IPS DF 6.9 (cell line): ENCODE measurements at places on chromosomes 7 and 10.
A peak's percentile ranks its signal among the peaks of the same experiment; 100 is the strongest.

DNA sequence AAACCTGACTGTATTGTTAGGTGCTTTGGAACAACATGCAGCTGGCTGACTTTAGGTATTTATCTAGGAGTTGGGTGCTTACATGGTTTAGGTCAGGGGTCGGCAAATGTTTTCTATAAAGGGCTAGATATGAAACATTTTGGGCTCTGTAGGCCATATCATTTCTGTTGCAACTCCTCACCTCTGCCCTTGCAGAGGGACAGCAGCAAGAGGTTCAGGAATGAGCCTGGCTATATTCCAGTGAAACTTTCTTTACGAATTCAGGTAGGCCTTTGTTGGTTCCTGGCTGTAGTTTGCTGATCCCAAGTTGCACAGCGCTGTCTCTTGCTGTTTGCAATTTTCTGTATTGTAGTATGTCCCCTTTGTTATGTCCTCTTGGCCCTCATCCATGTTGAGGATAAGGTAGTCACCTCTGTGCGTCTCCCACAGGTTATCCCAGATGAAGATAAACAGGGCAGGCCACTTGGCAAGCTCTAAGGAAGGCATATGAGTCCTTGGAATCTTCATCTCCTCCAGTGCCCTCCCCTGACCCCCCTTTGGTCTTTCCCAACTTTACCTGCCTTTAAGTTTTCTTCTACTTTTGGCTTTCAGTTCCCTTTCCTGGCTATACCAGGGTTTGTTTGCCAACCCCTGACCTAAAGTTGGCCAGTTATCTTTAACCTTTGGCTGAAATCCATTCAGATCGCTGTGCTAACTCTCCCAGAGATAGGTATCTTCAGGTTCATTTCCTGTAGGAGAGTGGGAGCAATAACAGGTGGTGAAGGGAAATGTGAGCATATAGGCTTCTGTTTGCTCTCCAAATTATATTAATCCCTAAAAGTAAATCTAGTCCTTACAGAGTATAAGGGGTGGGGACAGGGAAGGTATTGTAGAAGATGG lies 36.1 kb downstream of the SGPL1 start:
- H3K4me3 ChIP-seq, result no peak overlapping the region
- no peak overlapping the region for H3K27ac ChIP-seq
- H3K27me3 ChIP-seq, result no peaks in the 10 kb centered on the region
- H3K4me1 ChIP-seq, result no peaks in the 10 kb centered on the region
- DNase-seq, result no peak

- no peak overlapping the region for H3K27ac ChIP-seq
- H3K36me3 ChIP-seq, result no peaks in the 10 kb centered on the region
- H3K4me3 ChIP-seq, result no peak overlapping the region
- H3K27me3 ChIP-seq, result no peaks in the 10 kb centered on the region
- 0 out of 2 replicates have a peak, but pooled peaks cover 1% of the 10 kb centered on the region for H3K4me1 ChIP-seq
Observed at GRCh38 chr10:48496831-48497779, 107.8 kb downstream of the ARHGAP22 start.

DNA sequence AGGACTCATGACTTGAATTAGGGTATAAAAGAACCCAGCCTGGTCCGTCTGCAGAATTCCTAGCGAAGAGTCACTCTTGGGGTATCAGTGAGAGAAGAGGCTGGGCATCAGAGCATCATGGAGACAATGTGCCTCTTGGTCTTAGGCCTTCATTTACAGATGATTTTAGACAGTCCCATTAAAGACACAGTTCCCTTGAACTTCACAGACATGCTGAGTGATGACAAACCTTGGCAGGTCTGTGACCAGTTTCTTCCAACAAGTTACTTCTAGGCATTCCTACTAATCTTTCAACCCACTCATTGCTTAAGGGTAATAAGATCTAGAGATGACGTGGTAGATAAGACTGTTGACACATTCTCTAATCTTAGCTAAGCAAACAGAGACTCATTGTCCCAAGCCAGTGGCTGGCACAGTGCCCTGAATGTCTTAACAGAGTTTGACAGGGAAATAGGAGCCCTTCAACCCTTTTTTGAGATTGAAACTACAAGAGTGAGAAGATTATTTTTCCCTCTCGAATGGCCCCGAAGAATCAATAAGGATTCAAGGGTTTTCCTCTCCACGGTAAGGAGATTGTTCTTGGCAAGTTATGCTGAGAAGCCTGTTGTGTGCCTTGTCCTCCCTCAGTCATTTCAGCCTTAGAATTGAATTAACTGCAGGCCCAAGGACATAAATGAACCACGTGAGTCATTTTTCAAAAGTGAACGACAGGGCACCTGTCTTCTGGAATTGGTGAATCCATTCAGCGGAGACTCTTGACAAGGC lies 281.1 kb downstream of the CCDC3 start:
- peaks cover 2% of the 10 kb centered on the region; the same call in 1 of the 2 replicates for H3K4me1 ChIP-seq
- no peak for DNase-seq
- no peak overlapping the region for H3K4me3 ChIP-seq

- no peak overlapping the region for H3K4me3 ChIP-seq
- no peaks in the 10 kb centered on the region for H3K27me3 ChIP-seq
- no peaks in the 10 kb centered on the region for H3K4me1 ChIP-seq
- no peak overlapping the region for H3K27ac ChIP-seq
Observed at GRCh38 chr7:134721171-134721570, 58.3 kb upstream of the CALD1 start.

DNA sequence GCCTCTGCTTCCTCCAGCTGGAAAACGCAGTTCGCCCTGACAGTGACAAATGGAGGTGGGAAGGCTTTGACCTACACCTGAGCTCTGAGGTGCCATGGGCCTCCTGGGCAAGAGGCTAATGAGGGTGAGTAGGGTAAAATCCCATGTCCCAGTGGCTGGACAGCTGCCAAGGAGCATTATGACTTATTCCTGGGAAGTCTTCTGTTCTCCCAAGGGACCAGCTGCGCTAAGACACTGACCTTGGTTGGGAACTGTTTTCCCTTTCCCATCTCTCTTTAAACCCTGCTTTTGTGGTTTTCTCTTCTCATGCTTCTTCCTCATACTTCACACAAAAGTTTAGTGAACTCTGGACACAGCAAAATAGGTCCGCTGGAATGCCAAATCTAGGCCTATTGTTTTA lies 72.6 kb downstream of the COPG2 start:
- no peaks in the 10 kb centered on the region for H3K36me3 ChIP-seq
- no peak overlapping the region for H3K27ac ChIP-seq

DNA sequence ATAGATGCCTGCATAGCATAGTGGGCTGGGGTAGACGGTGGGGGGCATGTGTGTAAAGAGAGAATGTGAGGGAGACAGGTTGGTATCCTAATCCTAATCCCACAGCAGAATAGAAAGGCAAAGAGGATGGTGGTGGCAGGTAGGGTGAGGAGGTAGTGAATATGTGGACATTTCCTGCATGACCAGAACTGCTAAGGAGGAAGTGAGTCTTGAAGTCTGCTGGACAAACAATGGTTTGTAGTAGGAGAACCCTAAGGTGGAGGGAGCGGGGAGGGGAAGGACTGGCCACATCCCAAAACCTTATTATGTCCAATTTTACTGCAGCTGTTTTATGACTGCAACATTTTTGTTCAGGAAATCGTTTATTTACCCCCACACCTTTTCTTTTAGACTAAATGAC lies 279.7 kb downstream of the AUTS2 start:
- no peak overlapping the region for H3K27ac ChIP-seq
- no peaks in the 10 kb centered on the region for H3K27me3 ChIP-seq
- no peak overlapping the region for H3K4me3 ChIP-seq
- no peak for DNase-seq
- H3K36me3 ChIP-seq, result no peaks in the 10 kb centered on the region

GRCh38 chr10:14024329-14025202 lies 306.2 kb downstream of the FRMD4A start:
- H3K36me3 ChIP-seq, result no peaks in the 10 kb centered on the region
- H3K4me3 ChIP-seq, result no peak overlapping the region
- no peak overlapping the region for H3K27ac ChIP-seq

DNA sequence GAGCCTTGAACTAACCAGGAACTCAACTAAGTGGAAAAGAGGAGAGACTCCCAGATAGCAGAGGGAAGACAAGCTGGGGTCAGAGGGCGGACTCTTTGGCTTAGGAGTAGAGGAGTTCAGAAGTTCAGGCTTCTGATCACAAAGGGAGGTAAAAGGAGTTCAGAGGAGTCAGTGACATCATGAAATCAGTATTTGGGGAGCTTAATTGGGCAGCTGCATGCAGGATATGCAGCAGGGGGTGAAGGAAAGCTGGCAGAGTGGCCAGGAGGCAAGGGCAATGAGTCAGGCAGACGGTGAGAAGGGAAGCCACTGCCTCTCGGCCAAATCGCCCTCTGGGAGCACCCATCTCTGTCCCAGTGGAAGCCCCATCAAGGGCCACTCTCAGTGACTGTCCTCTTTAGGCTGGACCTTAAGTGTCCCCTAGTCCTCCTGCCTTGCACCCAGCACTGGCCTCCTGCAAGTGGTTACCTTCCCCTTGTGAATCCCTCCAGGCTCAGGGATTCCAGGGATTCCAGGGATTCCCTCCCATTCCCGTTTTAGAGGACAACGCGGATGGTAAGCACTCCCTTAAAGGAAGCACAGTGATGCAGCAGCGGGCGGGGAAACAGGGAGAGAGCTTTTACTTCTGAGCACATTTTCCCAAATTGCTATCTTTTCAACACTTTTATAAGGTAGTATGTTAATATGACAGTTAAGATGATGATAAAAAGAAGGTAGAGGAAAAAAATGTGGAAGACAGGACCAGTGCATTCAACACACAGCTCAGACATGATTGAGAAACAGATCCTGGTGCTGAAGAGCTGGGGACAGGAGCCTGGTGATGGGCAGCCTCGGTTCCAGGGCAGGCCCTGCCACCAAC lies 72.6 kb downstream of the KCNMA1 start:
- no peak overlapping the region for H3K4me3 ChIP-seq
- peak; percentile 72 for DNase-seq
- H3K4me1 ChIP-seq, result peaks cover 9% of the 10 kb centered on the region

GRCh38 chr10:72587568-72587967 lies 38.3 kb downstream of the MICU1 start:
- no peak overlapping the region for H3K4me3 ChIP-seq
- DNase-seq, result no peak
- no peak overlapping the region for H3K27ac ChIP-seq
- H3K27me3 ChIP-seq, result no peaks in the 10 kb centered on the region

- H3K4me3 ChIP-seq, result no peak overlapping the region
- H3K27me3 ChIP-seq, result no peaks in the 10 kb centered on the region
Observed at GRCh38 chr7:94177441-94177840, 173.3 kb upstream of the BET1 start.

DNA sequence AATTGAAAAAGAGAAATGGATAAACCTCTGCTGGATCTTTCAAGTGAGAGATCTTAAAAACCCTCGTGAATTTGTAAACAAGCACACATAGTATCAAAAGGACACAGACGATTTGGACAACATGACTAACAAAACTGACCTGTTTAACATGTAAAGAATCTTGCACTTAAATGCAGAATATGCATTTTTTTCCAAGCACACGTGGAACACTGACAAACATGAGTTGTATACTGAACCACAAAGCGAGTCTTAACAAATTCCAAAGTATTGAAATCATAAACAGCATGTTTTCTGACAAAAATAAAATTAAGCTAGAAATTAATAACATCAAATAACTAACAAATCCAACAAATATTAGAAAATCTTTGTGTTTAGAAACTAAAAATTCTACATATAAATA lies 65.0 kb upstream of the ZNF746 start:
- H3K27me3 ChIP-seq, result no peaks in the 10 kb centered on the region
- DNase-seq, result no peak
- no peak overlapping the region for H3K4me3 ChIP-seq
- no peaks in the 10 kb centered on the region for H3K4me1 ChIP-seq
- H3K27ac ChIP-seq, result no peak overlapping the region
- no peaks in the 10 kb centered on the region for H3K36me3 ChIP-seq

GRCh38 chr10:6097063-6097462 lies 8.2 kb downstream of the RBM17 start:
- H3K36me3 ChIP-seq, result peaks cover under 1% of the 10 kb centered on the region; the same call in 1 of the 2 replicates
- H3K4me3 ChIP-seq, result no peak overlapping the region
- no peak overlapping the region for H3K27ac ChIP-seq
- no peaks in the 10 kb centered on the region for H3K27me3 ChIP-seq
- H3K4me1 ChIP-seq, result peaks cover 6% of the 10 kb centered on the region

DNA sequence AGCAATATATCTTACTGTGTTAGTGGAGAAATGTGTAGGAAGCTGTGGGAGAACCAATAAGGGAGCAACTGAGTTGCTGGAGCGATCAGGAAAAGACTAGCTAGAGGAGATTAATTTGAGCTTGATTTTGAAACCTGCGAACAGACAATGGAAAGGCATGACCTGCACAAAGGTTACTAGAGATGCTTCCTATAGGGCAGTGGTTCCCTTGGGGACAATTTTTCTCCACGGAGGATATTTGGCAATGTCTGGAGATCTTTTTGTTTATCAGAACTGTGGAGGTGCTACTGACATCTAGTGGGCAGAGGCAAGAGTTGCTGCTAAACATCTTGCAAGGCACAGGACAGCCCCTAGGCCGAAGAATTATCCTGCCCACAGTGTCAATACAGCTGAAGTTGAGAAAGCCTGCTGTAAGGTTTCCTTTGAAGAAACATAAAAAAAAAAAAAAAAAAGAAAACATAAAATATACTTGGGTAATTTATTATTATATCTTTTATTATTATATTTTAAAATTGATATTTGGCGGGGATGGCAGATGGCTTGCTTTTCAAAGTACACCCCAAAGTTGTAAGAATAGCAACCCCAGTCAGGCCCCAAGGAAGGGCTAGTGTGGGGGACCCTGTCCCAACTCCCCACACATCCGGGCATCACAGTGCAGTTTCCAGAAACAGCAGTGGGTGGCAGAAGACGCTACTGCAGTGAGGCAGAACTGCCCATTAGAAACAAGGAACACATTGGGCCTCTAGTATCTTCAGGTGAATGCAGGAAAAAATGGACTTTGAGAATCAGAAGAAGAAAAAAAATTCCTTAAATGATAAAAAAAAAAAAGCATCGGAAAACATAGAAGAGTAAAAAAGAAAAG lies 481.6 kb downstream of the SH2D4B start:
- DNase-seq, result peak; percentile 27
- no peak overlapping the region for H3K27ac ChIP-seq
- H3K4me3 ChIP-seq, result no peak overlapping the region
- H3K4me1 ChIP-seq, result no peaks in the 10 kb centered on the region
